ENCODE measurements at places on chromosomes 12 and 14.

- DNase-seq: no peak
Measured at GRCh38 chr12:127531542-127531941, 735.4 kb upstream of the TMEM132C start.

DNA sequence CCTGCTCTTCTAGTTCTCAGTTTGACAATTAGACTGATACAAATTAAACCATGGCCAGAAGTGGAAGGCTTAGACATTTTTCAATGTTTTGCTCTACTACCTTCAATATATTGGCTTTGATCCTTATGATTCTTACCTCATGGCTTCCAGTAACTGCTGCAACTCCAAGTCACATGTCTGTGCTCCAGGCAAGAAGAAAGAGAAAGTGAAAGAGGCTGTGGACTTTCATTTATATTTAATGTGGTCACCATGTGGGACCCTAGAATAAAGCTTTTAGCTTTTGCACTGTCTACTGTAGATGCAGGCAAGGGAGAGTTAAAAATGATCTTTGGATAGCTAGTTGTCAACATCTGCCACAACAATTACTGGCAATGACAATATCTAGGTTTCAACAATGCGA lies 214.3 kb upstream of the PDE3A start:
- DNase-seq: no peak

- DNase-seq: no peak
Measured at GRCh38 chr14:99880651-99881420, 87.6 kb downstream of the EML1 start.

DNA sequence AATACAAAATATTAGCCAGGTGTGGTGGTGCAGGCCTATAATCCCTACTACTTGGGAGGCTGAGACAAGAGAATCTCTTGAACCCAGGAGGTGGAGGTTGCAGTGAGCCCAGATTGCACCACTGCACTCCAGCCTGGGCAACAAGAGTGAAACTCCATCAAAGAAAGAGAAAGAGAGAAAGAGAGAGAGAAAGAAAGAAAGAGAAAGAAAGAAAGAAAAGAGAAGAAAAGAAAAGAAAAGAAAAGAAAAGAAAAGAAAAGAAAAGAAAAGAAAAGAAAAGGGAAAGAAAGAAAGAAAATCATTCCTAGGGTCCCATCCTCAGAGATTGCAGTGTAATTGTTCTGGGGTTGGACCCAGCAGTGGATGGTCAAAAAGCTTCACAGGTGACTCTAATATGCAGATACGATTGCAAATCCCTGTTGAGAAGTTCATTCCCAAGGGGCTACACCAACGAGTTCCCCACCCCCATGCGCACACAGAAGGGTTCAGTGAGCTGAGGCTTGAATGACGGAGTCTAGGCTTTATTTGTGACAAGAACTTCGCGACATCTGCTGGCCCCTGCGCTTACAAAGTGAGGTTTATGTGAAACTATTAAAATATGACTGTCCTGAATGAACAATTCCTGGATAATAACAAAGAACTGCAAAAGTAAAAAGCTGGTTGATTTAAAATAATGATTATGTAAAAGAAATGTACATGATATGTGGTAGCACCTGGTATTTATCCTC lies 17.4 kb upstream of the RNASE12 start:
- DNase-seq: no peak

DNA sequence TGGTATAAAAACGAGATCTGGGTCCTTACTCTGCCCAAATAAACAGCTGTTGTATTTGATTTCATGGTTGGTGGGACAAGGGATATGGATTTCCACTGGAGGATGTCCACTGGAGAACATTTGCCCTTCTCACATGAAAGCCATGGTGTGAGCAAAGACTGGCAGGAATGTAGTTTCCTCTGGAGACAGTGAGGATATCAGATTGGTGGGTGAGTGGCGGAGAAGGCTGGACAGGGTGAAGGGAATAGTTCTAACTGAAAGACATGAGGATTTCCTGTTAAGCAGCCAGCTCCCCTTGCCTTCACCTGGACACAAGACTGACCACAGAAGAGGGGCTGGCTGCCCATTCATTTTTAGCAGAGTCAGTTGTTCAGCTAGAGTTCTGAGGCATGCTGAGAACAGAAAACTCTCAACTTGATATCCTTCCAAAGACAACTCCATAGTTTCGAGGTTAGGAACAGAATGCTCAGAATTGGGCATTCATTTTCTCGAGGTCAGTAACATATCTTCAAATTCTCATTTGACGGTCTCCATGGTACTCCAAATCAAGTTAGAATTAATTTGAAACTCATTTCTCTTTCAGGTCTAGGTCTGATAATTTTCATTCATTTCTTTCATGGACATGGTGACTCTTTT lies 365.7 kb downstream of the LRIG3 start:
- DNase-seq: no peak

DNA sequence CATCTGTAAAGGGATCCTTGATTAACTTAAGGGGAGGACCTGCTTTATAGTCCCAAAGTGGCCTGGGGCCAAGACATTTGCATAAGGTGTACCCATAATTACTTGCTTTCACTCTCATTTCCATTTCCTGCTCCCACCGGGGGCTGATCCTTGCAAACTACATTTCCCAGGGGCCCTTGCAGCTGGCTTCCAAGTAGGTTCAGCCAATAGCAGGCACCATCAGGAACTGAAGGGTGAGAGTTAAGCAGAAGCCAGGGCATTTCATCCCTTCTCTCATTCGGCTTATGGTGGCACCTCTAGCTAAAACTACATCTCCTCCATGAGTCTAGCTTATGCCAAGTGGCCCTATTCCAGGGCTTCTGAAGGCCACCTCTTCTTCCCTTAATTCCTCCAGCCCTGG lies 88.8 kb downstream of the CCDC60 start:
- DNase-seq: no peak

- DNase-seq: no peak
Measured at GRCh38 chr14:65986041-65986440, 500.1 kb upstream of the CCDC196 start.
